Fibroblast of skin of scalp (primary cell): ENCODE measurements at places on chromosomes 13 and 19.
A peak's percentile ranks its signal among the peaks of the same experiment; 100 is the strongest.

DNA sequence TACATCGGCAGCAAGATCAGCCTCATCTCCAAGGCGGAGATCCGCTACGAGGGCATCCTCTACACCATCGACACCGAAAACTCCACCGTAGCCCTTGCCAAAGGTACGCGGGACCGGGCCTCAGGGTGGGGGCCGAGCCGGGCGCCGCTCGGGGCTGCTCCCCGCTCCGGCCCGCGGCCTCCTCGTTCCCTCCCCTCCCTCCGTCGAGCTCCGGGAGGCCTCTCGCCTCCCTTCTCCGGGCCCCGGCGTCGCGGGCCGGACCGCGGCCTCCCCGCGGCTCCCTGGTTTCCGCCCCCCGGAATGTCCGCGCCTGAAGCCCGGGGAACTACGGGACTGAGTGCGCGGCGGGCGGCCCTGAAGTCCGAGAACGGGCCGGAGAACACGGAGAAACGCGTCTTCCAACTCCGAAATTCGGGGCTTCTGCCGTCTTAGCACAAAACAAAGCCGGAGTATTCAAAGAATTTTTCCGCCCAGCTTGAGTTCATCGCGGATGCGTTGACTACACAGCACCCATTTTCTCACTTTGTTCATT, 423 bp downstream of the LSM14A start:
- no peak for DNase-seq

- DNase-seq, result peak; percentile 56
Measured at GRCh38 chr19:42081584-42082203, 5.7 kb downstream of the ZNF574 start.

- no peak for DNase-seq
Measured at GRCh38 chr13:32041429-32041828, 9.9 kb downstream of the FRY start.

DNA sequence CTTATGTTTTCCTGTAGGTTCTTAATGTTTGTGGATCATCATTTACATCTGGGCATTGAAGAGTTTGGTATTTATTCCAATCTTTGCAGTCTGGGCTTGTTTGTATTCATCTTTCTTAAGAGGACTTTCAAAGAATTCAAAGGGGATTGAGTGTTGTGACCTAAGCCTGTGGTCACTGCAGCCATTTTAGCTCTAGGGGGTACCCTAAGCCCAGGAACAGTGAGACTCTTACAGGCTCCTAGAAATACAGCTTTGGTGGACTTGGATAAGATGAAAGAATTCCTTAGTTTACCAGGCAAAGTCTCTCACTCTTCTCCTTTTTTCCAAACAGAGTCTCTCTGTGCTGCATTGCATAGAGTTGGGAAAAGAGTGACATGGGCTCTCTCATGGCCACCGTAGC, 2539.0 kb upstream of the PCDH20 start:
- DNase-seq, result no peak

GRCh38 chr19:5623397-5624017, 624 bp downstream of the SAFB start:
- DNase-seq, result no peak

DNA sequence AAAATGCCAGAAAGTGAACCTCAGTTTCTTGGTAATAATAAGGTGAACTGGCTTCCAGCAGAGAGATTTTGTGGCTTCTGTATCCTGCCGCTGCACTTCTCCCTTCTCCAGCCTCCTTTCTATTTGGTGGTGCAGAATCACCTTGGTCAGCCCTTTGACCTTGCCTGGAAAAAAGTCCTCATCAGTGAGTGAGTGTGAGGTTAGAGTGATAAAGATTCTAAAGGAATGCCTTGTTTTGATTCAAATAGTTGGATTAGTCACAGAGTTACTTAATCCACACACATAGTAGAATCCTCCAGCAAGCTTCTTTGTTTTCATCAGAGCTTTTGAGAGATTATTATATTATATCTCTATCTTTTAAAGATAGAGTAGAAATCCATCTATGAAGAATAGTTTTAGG, 140.9 kb downstream of the KCNRG start:
- peak; percentile 58 for DNase-seq

DNA sequence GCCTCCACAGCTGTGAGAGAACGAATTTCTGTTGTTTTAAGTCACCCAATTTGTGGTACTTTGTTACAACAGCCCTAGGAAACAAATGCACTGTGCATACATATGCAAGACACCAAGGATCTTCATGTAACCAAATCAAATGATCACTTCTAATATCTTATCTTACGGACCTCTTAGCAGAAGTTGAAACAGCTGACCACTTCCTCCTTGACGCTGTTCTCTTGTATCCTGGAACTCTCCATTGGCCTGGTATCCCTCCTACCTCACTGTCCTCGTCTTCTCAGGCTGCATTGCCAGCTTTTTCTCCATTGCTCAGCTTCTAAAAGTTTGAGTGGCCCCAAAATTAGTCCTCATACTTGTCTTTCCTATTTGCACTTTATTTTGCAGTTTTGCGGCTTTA, 200.4 kb downstream of the DLEU7 start:
- no peak for DNase-seq

- DNase-seq, result no peak
Measured at GRCh38 chr13:83423861-83424260, 458.4 kb downstream of the SLITRK1 start.

DNA sequence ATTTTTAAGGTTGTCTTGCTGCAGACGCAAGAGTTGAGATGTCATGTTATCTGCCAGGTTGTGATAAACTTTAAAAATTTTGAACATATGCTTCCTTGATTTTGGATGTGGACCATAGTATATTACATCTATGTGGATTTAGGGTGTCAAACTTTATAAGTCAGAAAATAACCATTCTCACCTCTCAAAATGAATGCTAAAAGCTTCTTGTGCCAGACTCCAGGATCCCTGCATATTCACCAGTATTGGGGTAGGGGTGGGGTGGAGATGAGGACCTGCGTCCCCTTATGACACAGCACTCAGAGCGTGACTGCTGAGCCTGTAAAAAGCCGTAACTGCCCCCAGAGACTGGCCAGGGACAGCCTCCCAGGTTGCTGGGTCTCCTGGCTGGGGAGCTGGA, 524.4 kb downstream of the LMO7 start:
- DNase-seq, result no peak

- no peak for DNase-seq
Measured at GRCh38 chr19:28638445-28638844, 574.5 kb downstream of the UQCRFS1 start.

GRCh38 chr13:76538004-76538403, 348.2 kb downstream of the KCTD12 start:
- DNase-seq, result no peak

DNA sequence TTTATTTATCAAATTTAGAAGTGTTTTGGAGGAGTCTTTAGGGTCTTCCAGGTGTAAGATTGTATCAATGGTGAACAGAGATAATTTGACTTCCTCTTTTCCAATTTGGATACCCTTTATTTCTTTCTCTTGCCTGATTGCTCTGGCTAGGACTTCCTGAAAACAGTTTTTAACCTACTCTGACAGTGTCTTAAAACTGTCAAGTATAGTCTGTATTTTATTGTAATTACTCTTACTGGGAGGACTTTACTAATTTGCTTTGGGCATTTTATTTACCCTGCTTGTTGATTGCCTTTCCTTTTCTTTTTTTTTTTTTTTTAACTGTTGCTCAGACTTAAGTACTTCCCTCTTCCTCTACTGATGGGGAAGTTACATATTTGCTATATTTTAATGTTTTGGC, 81.3 kb downstream of the URI1 start:
- DNase-seq, result no peak

GRCh38 chr13:110648848-110649421, 33.6 kb downstream of the NAXD start:
- no peak for DNase-seq

DNA sequence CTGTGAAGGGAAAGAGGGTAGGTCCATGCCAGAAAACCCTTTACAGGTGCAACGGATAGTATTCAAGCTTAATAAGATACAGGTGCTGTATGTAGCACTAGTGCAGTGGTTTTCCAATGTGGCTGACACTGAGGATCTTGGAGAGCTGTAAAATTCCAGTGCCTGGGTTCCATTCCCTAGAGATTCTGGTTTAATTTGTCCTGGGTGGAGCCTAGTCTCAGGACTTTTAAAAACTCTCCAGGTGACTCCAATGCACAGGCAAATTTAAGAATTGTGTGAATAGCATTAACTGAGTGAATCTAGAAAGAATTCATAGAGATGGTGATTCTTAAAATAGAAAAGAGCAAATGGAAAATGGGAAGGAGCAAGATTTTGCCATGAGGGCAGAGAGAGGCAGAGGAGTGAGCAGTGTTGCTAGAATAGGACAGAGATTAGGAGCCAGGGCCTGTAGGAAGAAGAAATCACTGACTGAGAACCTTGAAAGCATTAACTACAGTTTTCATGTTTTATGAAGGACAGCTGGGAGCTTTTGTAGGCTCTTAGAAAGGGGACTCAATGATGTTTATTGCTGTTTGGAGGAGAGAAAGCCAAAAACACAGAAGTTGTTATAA, 261.8 kb downstream of the DLEU7 start:
- no peak for DNase-seq

DNA sequence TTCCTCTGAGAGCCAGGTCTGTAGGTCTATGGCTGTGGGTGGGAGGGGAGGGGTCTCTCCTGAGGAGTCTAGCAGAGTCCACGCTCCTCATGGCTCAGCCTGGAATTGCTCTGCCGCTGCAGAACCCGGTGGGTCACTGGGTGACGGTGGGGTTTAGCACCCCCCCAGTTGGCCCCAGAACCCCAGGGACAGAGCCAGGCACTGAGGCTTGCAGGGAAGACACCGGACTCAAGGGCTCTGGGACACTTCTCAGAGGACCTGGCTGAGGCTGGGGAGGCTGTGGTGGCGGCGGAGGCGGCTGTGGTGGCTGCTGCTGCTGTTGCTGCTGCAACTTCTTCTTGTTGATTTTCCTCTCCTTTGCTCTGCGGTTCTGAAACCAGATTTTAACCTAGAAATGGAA, 6.1 kb downstream of the CDX2 start:
- DNase-seq, result no peak

DNA sequence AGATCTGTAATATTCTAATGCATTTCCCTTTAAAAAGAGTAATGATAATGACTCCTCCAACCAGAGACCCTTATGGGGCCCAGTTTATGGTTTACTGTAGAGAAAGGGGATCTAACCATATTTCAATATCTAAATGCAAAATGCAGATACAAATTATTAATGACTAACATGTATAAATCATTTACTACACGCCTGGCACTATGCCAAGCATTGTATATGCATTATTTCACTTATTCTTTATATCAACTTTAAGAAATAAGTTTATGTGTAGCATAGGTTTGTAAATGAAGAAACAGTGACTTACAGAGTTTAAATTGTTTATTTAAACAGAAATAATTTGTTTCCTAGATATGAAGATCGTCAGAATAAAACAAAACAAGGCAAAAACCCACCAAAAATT, 86.2 kb upstream of the SCEL start:
- DNase-seq, result no peak

- DNase-seq, result no peak
Measured at GRCh38 chr19:44614313-44614712, 950 bp downstream of the IGSF23 start.

DNA sequence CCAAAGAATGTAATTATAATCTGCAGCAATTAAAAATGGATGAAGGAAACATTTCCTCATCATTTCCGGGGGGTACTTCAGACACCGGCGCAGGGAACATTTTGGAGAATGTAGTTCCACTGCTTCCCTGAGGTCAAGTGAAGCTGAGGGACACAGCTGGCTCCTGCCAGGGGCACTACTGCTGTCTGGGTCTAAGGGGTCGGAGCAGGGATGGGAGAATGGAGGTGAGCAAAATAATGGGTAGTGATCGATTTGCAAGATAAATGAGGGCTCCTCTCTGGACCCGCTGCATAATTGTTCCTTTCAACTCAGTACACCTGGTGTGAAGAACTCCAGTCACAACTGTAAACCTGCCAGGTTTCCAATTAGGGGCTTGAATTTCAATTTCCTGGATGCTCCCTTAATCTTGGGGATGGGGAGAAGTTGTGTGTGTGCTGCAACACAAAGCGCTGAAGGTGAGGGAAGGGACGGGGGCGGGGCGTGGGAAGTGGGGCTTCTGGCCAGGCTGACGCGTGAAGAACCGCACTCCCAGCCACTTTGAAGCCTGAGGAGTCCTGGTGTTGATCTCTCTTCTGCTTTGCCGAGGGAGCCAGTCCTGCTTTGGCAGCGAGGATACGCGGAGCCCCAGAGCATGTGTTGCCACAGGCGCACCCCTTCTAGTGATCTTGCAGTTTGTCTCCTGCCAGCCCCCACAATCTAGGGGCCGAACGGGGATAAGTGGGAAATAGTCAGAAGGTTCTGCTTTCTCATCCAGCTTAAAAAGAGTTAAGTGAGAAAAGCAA, 57.9 kb upstream of the PCDH8 start:
- no peak for DNase-seq

DNA sequence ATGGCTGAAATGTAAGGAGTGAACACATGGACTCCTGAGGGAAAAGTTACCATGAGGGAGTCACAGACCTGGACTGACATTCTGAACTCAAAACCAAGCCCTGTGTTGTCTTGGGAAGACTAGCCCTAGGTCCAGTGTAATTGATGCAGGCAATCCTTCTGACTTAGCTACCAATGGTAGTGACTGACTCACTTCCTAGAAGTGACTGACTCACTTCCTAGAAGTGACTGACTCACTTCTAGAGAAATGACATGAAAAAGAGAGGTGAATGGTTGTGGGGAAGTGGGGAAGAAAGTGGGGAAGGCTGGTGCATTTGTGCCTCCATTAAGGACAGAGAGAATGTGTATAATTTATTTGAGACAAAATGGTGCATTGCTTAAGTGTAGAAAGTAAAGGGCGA, 49.9 kb downstream of the EDNRB start:
- no peak for DNase-seq

GRCh38 chr13:114102131-114102520, 30.3 kb downstream of the RASA3 start:
- no peak for DNase-seq

DNA sequence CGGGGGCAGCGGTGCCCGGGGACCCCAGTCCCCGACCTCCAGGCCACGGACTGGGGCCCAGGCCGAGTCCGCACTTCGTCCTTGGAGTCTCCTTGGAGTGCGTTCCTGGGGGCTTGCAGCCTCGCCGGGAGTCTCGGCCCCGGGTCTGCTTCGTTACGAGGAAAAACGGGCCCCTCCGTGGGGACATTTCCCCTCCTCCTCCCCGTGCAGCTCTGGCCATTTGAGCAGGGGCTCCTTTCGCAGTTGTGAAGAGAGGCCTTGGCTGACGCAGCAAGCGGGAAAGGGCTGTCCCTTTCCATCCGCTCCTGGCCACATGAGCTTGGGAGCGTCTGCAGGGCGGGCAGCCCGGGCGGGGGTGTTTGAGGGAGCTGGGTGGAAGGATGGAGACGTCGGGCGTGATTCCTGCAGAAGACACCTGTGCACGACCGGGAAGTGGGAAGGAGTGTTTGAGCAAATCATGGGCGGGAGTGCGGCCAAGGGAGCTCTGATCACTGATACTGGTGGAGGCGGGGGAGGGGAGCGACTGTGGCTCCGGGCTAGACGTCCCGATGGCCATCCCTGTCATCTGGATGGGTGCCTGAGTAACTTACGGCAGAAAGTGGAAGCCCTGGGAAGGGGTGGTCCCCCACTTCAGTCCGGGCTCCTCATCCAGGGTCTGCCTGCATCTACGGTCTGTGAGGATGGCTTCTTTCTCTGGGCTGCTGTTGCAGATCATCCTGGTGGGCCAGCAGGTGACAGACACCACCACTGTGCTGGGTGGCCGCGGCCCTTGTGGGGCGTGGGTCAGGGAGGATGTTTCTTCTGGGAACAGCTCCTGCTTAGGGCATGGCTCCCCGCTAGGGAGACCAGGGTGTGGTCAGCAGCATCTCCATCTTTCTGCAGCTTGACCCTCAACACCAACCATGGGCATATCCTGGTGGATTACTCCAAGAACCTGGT, 736 bp downstream of the GPI start:
- DNase-seq, result peak; percentile 26

- peak; percentile 61 for DNase-seq
Measured at GRCh38 chr19:55526216-55527196, 10.4 kb downstream of the SBK2 start.

GRCh38 chr13:72637561-72637960, 89.9 kb downstream of the MZT1 start:
- no peak for DNase-seq
